ELR (cell line): ENCODE measurements at places on chromosomes 3 and 15.

GRCh38 chr3:132749786-132750185, 27.6 kb upstream of the NPHP3 start:
- peak; percentile 6 for DNase-seq

DNA sequence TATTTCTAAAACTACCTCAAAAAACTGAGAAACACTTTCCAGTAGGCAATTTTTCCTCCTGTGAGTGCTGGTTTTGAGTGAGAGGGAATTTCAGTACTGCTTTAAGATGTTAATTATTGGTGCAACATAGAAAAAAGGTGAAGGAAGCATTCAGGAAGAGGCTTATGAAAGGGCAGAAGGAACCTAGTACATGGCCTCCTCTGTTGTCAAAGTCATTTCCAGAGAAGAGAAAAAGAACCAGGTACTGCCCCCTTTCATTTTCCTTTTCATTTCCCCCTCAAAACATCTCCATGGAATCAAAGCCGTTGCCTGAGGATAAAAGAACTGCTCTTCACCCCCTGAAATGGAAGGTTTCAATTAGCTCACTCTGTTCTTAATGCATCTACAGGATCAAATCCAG, 19.8 kb downstream of the RARRES1 start:
- no peak for DNase-seq

- no peak for DNase-seq
These were observed 562.0 kb upstream of the CFAP20DC start for GRCh38 chr3:59611649-59612443.

GRCh38 chr3:59247402-59247841, 197.6 kb upstream of the CFAP20DC start:
- no peak for DNase-seq

GRCh38 chr15:79296583-79296982, 14.1 kb downstream of the ANKRD34C start:
- DNase-seq, result peak; percentile 5

GRCh38 chr3:122793568-122794416, at the start of gene HSPBAP1:
Gene HSPBAP1 (minus strand): TSS chr3:122793831. CDS start chr3:122793680, 151 bp downstream.
- peak; percentile 96 for DNase-seq

DNA sequence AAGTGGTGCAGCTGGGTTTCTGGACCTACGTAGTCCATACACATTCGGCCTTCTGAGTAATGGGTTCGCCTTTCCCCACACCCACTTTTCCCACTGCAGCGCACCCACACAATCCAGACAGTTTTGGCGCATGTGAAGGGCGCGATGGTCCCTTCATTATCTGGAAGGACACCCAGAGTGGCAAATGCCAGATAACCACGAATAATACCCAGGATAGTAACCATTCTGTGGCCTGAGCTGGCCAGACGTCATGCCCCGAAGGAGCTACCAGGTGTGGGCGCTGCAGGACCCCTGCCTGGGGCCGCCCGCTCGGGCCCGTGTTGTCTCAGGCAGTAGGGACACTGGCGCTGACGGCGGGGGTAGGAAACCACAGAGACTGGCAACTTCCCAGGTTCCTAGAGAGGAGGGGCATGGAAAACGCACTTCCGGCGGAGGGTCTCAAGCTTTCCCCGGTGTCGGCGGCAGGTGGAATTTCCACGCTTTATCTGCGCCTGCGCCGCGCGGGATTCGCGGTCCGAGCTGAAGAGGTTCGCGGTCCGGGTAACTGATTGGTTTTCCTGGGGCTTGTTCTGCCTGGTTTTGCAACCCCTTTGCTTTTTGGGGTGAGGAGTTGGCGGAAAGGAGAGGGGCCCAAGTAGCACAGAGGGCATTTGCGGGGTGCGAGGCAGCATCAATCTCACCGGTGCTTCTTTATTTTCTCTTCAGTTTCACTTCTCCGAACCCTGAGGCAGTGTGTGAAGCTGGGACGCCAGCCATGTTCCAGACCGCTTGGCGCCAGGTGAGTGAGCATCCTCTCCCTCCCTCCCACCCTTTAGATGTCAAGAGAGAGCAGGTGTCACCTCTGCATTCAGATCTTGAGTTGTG, at the start of gene ZNF620:
ZNF620 (plus strand) TSS at position 441 of the 864 bp plus-strand sequence; CDS start at position 755, 314 bp downstream.
- DNase-seq, result peak; percentile 79

DNA sequence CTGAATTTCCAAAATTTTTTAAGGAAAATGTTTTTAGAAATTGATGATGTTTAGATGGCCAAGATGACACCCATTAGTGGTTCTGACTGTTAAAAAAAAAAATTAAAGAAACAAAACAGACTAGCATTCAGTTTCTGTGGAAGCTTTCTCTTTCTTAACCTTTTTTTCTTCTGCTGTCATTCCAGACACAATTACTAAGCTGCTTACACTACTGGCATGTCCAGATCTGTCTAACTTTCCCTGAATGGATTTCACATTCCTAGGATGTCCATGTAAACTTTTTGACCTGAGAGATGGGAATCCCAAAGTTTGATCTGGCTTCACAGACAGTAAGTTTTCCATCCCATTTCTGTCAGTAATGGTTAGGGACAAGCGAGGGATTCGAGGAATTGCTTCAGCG, 10.3 kb upstream of the MTMR10 start:
- DNase-seq, result no peak

DNA sequence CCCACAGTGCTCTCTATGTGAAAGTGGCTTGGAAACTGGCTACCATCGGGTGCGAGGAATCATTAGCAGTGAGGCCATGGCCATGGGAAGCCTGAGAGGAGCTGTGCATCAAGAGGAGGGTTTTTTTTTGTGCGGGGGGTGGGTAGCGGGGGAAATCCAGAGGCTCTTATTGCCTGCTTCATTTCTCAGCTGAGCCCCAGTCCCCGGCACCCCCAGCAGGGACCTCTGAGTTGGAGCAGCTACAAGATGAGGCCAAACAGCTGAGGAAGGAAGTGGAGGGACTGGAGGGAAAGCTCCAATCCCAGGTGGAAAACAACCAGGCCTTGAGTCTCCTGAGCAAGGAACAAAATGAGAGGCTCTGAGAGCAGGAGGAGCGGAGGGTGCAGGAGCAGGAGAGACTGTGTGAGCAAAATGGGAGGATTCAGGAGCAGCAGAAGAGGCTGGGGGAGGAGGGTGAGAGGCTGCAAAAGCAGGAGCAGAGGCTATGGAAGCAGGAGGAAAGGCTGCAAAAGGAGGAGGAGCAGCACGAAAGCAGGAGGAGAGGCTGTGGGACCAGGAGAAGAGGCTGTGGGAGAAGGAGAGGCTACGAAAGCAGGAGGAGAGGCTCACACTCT, 76.7 kb downstream of the ADAMTS7 start:
- no peak for DNase-seq

DNA sequence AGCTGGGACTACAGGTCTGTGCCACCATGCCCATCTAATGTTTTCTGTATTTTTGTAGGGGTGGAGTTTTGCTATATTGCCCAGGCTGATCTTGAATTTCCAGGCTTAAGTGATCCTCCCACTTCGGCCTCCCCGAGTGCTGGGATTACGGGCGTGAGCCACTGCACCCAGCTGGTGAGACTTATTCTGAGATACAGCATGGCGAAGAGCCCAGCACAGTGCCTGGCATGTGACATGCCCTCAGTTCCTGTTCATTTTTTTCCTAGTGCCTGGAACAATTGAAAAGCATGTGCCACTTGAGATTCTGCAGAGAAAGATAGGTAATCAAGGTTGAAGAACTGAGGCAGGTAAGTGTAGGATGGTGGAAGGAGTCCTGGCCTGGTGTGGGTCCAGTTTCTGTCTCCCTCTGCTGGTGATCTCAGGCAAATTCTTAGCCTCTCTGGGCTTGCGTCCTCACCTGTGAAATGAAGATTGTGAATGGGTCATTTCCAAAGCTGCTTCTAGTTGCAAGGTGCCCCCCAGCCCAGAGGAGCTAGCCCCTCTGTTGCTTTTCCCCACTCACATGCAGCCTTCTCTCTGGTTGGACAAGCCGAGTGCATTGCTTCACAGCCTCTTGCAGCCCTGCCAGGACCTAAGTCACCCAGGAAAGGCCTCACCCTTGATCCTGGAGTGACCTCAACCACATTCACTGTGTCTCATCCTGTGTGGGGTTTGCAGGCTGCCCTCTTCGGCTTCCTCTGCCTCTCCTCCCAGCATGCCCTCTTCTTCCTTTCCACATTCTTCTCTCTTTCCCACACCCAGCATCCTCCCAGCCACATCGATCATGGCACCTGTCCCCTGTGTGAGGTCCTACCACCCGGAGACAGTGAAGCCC, 4.3 kb upstream of the RHCG start:
- peak; percentile 19 for DNase-seq

DNA sequence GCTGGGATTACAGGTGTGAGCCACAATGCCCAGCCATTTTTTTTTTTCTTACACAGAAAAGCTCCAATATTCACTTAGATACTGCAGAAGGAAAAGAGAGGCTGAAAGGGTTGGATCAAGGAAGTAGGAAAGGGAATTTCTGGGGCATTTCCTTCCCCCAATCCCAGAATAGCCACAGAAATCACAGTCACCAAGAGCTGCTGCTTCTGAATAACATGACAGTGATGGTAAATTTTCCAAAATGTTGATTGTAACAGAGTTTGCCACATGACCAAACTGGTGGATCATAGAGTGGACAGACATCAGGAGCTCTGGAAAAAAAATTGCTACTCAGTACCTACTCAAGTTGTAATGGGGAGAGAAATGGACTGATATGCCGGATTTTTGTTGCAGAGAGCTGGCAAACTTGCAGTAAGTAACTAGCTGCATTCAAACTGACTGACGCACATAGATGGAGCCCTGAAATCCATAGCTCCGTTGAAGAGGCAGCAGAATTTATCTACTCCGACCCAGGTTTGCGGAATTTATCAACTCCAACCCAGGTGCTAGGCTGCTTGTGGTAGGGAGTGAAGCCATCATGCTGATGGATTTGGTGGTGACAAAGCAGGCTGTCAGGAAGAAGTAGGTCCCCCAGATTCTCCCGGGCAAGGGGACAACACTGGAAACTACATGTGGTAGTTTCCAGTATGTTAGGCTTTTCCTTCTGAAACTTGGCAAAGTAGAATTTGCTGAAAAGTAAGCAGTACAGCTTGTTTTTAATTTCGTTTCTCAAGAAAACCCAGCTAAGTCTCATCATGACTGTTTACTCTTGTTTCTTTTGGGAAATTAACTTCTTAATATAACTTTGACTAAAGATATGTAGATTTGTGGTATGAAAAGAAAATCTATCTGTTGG, 10.5 kb upstream of the ADPGK start:
- DNase-seq, result no peak

DNA sequence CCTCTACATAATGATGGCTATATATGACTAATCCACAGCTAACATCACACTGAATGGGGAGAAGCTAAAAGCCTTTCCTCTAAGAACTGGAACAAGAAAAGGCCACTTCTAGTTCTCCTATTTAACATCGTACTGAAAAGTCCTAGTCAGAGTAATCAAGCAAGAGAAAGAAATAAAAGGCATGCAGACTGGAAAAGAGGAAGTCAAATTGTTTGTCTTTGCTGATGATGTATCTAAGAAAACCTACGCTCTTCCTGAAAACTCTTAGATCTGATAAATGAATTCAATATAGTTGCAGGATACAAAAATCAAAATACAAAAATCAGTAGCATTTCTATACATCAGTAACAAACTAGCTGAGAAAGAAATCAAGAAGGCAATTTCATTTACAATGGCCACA, 116.9 kb downstream of the TP63 start:
- no peak for DNase-seq

- DNase-seq, result no peak
These were observed 525.1 kb downstream of the PDCD6IP start for GRCh38 chr3:34323517-34323916.

GRCh38 chr15:89104172-89104564, 15.9 kb downstream of the ABHD2 start:
- no peak for DNase-seq

- DNase-seq, result no peak
These were observed 18.8 kb upstream of the CFAP161 start for GRCh38 chr15:81115054-81115939.

DNA sequence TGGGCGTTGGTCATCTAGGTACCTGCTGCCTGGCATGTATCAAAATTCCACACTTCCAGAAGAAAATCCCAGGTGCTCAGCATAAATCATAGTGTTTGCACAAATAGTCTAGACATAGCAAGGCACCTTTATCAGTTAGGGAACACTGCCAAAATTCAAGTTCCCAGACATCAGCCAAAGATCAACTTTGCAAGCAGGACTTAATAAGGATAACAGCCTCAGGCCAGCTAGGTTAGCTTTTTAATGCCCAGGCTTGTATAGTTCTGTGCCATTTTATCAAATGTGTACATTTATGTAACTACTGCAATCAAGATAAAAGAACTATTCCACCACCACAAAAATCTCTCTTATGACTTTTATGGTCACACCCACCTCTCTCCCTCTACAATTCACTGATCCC, 30.7 kb downstream of the DZIP3 start:
- no peak for DNase-seq

- DNase-seq, result no peak
These were observed 60.3 kb upstream of the PSMD6 start for GRCh38 chr3:64083575-64083974.

DNA sequence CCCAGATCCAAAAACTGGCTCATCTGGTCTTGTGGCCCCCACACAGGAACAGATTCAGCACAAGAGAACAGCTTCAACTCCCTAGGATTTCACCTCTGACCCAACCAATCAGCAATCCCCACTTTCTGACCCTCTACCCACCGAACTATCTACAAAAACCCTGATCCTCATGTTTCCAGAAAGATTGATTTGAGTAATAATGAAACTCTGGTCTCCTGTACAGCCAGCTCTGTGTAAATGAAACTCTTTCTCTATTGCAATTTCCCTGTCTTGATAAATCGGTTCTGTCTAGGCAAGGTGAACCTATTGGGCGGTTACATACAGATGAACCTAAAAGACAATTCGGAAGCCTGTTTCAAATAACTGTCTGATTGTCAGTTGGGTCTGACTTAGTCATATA, 847.6 kb upstream of the ALCAM start:
- DNase-seq, result no peak

- no peak for DNase-seq
These were observed 22.2 kb downstream of the FAM98B start for GRCh38 chr15:38476120-38476519.

DNA sequence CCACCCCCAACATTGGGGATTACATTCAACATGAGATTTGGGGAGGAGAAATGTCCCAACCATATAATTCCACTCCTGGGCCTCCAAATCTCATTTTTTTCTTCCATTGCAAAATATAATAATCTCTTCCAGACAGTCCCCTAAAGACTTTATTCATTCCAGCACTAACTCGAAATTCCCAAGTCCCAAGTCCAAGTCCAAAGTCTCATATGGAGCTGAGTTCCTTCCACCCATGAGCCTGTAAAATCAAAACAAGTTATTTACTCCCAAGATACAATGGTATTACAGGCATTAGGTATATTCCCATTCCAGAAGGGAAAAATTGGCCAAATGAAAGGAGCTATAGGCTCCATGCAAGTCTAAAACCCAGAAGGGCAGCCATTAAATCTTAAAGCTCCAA, 56.7 kb downstream of the P2RY1 start:
- no peak for DNase-seq
